Activated T-helper 1 cell treated with anti-CD3 and anti-CD28 coated beads, Interleukin-2, amount 50 U/mL, for 16 hours (primary cell): ENCODE measurements at places on chromosomes 1 and 21.

DNA sequence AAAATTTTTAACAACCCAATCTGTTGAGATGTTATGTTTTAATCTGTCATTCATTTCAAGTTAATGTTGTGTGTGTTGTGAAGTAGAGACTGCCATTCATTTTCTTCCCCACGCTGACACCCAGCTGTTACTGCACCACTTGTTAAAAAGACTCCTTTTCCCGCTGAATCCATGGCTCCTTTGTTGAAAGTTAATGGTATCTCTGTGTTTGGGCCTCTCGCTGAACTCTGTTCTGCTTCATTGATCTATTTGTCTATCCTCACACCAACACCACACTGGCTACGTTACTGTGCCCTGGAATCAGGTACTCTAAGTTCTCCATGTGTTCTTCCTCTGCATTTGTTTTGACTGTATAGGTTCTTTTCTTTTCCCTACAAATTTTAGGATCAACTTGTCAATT, 58.2 kb downstream of the PDE9A start:
- no peak for DNase-seq

GRCh38 chr1:22031214-22031962, 21.1 kb upstream of the CDC42 start:
- no peak for DNase-seq

- DNase-seq: no peak
Measured at GRCh38 chr1:34292472-34292871, 115.8 kb downstream of the C1orf94 start.

GRCh38 chr21:35868005-35868868, 192.1 kb downstream of the SETD4 start:
- no peak for DNase-seq

DNA sequence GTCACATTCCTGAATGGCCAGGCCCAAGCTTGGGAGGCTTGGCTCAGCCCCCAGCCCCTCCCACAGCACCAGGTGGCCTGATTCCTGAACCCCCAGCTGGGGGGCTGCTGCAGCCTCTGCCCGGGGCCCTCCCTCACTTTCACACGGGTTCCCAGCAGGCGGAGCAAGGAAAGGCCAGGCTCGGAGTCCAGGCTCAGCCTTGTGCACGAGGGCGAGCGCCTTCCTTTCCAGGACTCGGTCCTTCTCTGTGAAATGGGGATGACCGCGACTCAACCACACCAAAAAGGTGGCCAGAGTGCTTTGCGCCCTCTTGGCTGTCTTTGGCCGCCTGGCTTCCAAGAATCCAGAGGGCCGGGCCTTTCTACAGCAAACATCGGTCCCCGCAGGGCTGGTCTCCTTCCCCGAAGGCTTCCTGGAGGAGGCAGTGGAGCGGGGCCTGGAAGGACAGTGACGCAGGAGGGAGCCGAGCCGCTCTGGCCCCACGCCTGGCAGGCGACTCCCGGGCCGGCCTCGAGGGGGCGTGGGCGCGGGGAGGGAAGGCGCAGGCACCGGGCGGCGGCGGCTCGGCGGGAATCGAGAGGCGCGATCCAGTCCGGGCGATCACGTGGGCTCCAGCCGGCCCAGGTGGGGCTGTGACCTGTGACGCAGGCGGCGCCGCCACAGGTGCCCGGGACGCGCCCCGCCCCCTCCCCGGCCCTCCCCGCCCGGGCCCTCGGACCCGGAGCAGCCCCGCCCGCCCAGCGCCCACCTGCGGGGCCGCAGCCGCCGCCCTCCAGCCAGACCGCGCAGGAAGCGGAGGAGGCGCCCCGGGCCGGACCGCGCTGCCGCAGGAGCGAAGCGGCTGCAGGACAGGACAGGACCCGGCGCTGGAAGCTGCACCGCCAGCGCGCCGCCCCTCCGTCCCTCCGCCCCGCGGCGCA, at the start of gene ARHGEF16:
Gene ARHGEF16, plus strand, starts transcription at position 775 of the 920 bp plus-strand sequence. CDS start 8,420 bp downstream, outside the sequence.
- DNase-seq: no peak

DNA sequence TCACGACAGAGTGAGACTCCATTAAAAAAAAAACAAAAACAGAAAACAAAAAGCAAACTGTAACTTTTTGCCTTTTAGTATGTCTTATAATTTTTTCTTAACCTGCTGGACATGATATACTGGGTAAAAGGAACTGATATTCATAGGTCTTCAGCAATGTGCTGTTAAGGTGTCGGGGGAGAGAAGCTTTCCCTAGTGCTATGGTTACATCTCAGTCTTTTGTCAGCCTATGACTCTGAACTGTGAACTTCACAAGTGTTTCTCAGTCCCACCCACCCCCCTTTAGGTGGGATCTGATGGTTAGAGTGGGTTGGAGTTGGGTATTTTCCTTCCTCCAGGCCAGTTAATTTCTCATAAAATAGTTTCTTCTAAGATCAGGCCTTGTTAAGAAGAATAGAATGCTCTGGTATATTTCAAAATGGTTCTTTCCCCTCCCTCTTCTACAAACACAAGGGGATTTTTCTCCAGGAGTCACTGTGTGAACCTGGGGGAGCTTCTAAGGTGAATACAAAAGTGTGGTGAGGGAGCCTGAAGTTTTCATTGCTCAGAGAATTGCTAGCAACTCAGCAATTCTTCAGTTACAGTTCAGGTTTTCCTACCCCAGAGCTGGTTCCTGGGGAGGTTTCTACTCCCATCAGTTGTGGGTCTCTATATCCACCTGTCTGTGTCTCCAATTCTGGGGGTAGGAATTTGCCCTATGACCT, 16.1 kb upstream of the EDARADD start:
- DNase-seq: no peak

- DNase-seq: no peak
Measured at GRCh38 chr1:159821171-159821867, 5.4 kb upstream of the SLAMF8 start.

DNA sequence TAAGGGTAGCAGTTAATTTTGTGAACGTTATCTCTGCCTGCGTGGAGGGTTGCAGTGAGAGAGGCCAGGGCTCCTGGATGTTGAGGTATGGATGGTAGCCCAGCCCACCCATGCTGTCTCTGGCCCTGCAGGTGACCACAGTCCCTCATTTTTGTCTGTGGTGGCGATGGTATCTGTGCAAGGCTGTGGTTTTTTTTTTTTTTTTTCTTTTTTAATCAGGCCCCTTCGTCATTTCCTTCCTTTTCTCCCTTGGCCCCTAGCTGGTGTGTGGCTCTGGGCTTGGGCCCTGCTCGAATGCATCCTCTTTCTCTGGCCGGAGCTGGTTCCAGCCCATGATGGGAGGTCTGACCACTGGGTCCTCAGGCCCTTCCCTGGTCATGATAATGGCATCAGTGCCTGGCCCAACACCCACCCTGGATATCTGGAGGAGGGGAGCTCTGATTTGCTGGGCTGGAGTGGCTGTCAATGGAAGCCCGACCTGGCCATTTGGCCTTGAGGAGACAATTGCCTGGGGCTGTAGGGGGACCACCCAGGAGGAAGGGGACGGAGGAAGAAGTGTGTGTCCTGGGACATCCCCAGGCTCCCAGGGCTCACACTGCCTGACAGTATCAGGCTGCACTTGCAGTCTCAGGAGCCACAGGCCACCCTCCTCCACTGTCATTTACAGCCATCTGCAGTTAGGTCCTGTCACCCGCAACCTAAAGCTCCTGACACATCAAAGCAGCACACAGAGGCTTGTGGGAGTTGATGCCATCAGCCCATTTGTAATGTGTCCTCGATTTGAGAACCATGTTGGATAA, 8.1 kb upstream of the RNF187 start:
- no peak for DNase-seq

DNA sequence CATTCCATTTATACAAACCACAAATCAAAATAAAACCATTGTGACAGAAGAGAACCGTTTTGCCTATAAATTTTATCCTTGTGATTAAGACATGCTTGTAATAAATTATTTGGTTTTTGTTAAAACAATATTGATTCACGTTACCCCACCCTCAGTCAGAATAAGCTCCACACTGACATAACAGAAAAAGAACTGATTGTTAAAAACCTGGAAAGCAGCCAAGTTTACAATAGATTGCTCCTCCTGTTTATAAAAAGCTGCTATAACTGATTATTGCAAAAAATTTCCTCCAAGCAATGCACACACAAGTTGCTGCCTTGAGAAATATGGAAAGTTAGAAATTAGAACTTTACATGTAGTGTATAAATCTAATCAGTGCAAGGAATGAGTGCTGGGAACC, 263.5 kb downstream of the SETD4 start:
- no peak for DNase-seq

GRCh38 chr1:37360011-37360410, 114.4 kb upstream of the ZC3H12A start:
- DNase-seq: no peak
